ENCODE measurements at places on chromosomes 4 and X.
A peak's percentile ranks its signal among the peaks of the same experiment; 100 is the strongest.

GRCh38 chr4:185702147-185702663 is 109.8 kb downstream of the SORBS2 start:
- no peak for DNase-seq

- no peak for DNase-seq
Observed at GRCh38 chrX:45363596-45363995, 162.9 kb upstream of the DIPK2B start.

DNA sequence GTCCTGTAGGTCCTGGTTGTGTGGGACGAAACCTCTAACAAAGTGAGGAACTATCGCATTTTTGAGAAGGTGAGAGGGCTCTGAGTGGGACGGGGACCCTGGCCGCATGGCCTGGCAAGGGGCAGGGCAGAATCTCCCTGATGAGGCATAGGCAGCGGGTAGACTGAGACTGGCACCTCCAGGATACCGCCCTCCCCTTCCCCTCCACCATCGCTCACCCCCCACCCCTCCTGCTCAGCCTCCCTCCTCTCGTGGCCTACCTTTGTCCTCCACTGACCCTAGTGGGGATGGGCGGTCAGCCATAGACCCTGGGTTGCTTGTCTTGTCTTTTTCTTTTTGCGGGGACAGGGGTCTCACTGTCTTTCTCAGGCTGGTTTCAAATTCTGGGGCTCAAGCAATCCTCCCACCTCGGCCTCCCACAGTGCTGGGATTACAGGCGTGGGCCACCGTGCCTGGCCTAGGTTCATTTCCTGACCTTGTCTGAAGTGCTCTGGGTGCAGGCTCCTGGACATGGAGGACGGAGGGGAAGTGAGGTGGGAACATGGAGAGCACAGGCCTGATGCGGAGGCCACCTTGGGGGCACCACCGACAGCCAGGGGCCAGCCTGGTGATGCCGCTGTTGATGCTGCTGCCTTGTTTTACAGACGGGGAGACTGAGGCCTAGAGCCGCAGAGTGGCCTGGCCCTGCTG is 10.5 kb upstream of the ADD1 start:
- DNase-seq = peak; percentile 25

DNA sequence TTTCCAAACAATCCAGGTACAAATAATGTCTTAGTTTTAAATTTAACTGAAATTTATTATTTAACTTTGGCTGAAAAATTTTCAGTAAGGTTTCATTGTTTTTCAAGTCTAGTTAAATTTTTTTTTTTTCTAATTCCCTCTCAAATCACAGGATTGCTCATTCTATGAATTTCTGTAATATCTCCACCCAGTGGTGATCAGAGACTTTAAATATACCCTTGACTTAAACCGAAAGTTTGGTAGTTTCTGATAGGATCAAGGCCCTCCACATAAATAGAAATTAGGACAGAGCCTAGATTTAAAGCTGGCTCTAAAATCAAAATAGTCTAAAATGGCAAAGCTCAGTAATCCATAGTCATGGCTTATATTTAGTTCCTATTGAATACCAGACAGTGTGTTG is 175.4 kb downstream of the TBCK start:
- no peak for DNase-seq

DNA sequence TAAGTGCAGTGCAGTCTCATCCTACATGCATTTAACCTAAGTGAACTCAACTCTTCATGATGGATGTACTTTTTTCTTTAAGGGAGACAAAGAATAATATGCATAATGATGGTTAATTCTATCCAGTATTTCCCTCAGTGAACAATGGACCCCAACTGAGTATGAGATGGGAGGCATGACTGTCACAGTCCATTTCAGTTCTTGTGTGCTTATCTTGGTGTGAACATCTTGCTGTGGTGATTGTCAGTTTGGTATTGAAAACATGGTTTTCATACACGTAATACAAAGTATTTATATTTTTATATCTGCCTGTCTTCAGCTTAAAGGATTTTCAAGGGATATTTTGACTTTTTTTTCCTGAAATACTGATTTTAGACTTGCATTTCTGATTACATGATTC is 72.0 kb upstream of the NDUFC1 start:
- no peak for DNase-seq

All from islet precursor cell (in vitro differentiated cells).